ENCODE measurements at places on chromosomes 1 and 21. TPM values are rescaled to one million over a fixed set of nuclear protein-coding genes. Genes with fewer than 3 reads are reported as not detected.

- no peak for DNase-seq
Measured at GRCh38 chr1:90417126-90417525, 300.0 kb downstream of the BARHL2 start.

DNA sequence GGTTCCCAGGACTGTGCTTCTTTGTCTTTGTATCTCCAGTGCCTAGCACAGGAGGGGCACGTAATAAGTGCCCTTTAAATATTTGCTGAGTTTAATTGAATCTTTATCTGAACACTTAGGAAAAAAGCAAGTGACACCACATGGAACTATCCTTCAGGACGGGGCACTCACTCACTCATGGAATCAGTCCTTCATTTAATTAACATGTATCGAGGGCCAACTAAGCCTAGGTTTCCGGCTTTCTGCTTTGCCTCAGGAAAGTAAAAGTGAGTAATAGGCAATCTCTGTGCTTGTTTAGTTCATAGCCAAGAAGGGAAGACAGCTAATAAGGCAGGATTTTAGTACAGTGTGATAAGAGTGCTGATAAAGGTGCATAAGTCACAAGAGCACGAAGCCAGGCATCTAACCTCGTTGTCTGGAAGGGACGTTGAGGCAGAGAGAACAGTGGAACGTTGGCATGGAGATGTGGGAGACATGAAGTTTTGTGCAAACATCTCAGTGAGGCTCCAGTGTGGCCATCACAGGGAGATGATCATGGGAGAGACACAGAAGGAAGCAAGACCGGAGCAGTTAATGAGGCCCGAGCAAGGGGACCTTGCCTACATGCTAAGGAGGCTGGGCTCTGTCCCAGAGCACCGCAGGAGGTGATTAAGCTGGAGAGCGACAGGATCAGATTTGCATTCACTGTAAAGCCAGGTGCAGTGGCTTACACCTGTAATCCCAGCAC lies 54.1 kb upstream of the TRIM67 start:
- DNase-seq = no peak

Gene HSPA6
- total RNA-seq = 2.5 TPM

Gene AGMAT
- total RNA-seq = 0.38 TPM

Gene CCDC30
- 1.3 TPM for total RNA-seq

Gene SLC1A7
- total RNA-seq = not detected

GRCh38 chr1:151371370-151372057 lies 991 bp downstream of the SELENBP1 start:
- DNase-seq = no peak
